ENCODE measurements at places on chromosomes 7 and 10.

DNA sequence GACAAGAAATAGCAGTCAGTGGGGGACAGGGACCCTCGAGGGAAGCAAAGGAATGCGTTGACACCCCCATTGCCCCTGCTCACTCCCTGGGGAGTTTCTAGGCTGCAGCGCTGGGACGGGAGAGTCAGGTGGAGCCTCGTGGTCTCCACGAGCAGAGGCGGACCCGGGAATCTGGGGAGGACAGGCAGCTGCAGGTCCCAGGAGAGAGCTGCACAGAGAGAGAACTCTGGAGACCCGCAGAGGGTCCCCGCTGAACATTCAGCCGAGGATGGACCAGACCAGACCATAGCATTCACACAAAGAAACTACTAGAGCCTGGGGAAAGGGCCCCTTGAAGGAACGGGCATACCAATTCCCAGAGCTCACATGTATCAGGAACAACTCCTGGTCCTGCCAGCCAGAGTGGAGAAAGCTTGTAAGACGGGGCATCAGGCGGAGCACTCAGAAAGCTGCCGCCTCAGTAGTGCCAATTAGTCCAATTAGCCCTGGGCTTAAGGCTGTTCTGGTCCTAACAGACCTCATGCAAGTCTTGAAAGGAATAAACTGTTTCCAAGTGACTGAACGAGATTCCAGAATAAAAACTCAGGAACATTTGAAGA lies 966.7 kb upstream of the ZNF722 start:
- DNase-seq = no peak

DNA sequence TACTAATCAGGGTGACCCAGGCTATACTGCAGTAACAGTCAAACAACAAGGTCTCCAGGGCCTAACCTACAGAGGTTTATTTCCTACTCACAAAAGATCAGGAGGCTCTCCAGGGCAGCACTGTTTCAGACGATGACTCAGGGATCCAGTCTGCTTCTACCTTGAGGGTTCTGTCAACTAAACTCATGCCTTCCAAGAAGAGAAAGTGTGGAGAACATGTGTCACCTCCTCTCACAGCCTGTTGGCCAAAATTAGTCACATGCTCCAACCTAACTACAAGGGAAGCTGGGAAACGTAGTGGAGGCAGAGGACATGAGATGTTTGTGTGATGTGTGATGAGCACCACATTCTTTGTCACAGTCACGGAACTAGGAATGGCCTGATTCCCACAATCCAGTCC lies 14.7 kb upstream of the INA start:
- DNase-seq = no peak

DNA sequence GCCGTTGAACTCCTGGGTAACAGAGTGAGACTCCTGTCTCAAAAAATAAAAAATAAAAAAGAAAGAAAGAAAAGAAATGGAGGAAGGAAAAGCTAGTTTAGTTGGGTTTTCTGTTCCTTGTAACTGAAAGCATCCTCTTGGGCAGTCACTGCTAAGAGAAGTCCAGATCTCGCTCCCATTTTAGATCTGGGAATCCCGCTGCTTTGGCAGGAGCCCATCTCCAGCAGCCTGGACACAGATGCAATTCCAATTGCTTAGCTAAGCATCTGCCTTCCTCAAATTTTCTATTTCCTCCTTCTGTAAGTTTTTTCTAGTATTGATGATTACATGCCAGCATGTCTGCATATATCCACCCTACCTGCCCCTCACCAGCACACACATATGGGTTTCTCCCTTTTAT lies 54.1 kb downstream of the DENND2A start:
- no peak for DNase-seq

- DNase-seq = no peak
Observed at GRCh38 chr10:67925449-67926005, 41.1 kb downstream of the SIRT1 start.

DNA sequence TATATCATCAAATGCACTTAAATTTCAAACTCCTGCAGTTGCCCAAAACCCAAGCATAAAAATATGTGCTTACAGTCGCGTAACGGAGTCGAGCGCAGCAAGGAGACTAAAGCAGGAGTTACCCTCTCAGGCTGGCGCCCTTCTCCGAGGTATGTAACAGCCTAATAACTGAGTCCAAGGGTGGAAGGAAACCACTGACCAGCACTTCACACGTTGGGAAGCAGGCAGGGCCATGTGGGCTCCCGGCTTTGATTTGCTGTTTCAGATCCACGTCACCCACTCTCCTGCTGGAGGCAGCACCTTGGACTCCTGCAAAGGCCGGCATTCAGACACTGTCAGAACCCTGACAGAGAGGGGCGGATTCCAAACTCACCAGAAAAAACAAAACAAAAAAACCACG lies 123.8 kb downstream of the DIP2C start:
- DNase-seq = no peak

DNA sequence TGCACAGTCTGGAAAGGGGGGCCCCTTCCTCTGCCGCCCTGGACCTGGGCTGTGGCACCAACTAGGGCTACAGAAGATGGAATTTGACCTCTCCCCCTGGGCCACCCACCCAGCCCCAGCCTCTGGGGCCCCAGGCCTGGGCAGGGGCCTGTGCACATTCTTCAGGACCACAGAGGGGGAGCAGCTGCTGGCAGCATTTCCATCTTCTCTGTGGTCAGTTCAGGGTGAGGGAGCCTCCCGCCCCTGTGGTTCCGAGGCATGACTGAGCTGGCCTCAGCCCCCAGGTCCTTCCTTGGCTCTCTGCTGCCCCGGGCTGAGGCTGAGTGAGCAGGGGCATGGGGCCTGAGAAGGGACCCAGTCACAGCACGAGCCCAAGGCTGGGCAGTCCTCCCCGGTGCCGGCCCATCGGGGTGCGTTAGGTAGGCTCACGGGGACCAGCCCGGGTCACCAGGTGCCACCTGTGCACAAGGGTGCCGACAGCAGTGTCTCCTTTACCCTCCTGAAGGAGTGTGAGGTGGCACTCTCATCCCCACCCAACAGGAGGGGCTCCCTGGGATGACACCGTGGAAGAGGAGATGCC lies 63.2 kb downstream of the UNCX start:
- DNase-seq = no peak
